ENCODE measurements at places on chromosomes 1 and 21. TPM values are rescaled to one million over a fixed set of nuclear protein-coding genes. Genes with fewer than 3 reads are reported as not detected.

DNA sequence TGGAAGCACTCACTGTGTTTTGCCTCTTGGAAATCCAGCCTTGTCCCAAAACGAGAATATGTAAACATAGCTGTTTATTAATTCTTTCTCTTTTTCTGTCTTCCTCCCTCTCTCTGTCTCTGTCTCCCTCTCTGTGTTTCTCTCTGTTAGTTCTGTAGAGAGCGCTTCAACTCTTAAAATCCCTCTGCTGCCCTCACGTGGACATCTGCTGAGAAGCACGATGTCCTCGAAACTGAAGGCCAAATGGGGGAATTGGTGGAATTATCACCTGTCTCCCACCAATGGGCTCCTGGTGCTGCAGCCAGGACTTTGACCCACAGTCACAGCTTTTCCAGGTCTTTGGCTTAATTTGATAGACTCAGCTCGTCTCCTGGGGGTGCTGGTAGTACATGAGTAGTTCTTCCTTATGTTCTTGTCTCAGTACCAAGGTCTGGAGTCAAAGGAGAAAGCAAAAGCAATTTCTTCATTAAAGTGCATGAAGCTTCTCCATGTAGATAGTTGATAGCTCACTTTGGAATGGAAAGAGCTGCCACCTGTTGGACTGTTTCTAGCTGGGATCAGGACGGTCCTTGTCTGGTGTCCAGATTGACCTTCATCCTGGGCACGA is 5.5 kb upstream of the GBP6 start:
- peak; percentile 76 for DNase-seq

GRCh38 chr21:31675960-31676359 is 16.5 kb downstream of the SOD1 start:
- DNase-seq = no peak

GRCh38 chr1:205775015-205775716 is at the start of gene RAB29:
TSS of gene RAB29 (minus strand) at chr1:205775482. CDS start at chr1:205774956, 526 bp downstream.
- peak; percentile 96 for DNase-seq

GRCh38 chr1:115188680-115189395 is 99.5 kb upstream of the TSPAN2 start:
- DNase-seq = no peak

GRCh38 chr1:109542657-109543056 is 3.0 kb downstream of the GPR61 start:
- no peak for DNase-seq

Gene CTSS
- 235 TPM for polyA plus RNA-seq

Gene USF1
- polyA plus RNA-seq = 7.9 TPM
